Erythroblast (primary cell): ENCODE measurements at places on chromosomes 12 and 14.

DNA sequence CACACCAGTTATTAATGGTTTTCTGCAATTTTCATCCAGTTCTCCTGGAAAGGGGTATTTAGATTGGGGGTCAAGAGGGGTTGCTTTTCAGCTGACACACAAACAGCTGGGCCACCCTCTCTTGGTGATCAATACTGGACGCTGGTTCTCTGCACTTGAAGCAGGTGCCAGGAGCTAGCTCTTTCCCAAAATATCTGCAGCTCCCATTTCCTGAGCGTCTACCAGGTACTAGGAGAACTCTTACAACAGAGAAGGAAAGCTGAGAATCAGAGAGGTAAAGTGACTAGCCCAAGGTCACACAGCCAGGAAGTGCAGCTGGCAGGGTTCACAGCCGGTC is 1.2 kb downstream of the TESC start:
- DNase-seq, result no peak

DNA sequence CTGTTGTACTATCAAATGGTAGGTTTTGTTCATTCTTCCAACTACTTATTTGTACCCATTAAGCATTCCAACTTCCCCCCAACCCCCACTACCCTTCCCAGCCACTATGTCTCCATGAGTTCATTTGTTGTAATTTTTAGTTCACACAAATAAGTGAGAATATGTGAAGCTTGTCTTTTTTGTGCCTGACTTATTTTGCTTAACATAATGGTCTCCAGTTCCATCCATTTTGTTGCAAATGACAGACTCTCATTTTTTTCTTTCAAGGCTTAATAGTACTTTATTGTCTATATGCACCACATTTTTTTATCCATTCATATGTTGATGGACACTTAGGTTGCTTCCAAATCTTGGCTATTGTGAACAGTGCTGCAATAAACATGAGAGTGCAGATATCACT is 86.2 kb downstream of the ALG10B start:
- DNase-seq, result no peak

DNA sequence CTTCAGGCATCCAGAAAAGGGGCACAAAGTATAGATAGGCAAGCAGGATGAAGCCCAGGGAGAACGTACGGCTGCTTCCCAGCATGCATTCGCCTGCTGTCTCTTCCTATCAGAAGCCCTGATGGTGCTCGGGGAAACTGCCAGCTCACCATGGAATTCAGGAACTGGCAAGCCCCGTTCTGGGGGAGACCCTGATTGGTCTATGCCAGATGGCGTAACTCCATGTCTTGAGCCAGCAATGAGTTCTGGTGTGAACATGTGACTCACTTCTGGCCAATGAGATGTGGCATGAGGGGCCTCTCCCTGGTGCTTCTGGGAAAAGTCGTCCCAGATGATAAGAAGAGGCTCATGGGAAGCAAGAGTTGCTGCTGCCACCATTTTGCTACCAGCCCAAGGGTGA is 270.8 kb downstream of the BCL11B start:
- no peak for DNase-seq

- DNase-seq, result no peak
These were observed 266.4 kb upstream of the CAND1 start for GRCh38 chr12:67002720-67003119.

DNA sequence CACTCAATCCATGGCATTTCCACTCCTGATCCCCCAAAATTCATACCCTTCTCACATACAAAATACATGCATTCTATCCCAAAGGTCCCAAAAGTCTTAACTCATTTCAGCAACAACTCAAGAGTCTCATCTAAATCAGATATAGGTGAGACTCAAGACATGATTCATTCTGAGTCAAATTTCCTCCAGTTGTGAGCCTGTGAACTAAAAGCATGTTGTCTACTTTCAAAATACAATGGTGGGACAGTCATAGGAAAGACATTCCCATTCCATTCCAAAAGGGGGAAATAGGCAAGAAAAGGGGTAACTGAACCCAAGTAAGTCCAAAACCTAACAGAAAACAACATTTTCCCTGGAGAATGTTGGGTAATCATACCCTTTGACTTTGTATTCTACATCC is 103.3 kb downstream of the C12orf75 start:
- no peak for DNase-seq

- no peak for DNase-seq
These were observed 3.5 kb upstream of the RNASE4 start for GRCh38 chr14:20680843-20681347.

DNA sequence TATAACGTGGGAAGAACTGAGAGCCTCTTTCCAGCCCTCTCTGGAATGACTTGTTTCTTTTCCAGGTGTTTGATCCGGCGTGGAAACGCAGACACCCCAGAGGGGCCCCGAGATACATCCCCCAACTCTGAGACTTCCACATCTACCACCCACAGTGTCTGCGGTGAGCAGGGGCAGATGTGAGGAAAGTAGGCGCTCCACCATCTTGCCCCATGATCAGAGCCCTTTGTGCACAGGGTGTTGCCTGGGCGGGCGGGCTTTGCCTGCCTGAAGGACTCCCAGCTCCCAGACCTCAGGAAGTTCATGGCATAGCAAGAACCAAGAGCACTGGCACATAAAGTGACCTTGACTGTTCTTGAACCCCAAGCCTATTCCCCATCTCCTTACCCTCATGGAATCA is 2.8 kb downstream of the CARMIL3 start:
- DNase-seq, result no peak

- no peak for DNase-seq
These were observed 173.8 kb downstream of the NAV3 start for GRCh38 chr12:78004249-78005093.

DNA sequence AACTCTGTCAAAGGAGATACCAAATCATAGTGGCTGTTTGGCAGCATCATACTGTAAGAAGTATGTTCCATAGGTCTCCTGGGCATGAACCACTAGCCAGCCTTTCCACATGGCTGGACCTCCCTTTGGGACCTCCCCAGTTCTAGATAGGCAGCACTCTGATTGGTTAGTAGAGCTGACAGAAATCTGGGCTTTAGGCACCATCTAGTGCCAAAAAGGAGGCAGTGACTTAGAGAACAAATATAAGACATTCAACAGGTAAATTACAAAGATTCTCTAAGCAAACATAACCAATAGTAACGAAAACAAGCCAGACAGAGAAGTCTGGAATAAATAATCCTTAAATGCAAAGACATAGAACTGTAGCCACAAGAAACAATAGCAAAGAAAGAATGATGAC is 148.0 kb upstream of the PDE3A start:
- DNase-seq, result peak; percentile 1

DNA sequence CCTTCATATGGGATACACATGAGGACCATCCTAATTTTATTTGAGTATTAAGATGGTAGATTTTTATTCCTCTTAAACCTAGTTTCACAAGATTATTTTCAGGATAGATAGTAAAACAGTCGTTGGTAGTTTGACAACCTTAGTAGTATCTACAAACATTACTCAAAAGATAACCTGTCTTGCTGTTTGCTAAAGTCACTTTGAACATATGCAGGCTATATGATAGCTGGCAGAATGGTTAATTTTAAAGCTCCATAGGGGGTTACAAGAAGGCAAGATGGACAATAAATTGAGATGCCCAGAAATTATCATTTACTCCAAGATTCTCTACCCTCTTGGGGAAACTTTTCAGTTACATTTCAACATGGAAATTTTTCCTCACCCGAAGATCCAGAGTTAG is 525.7 kb downstream of the SOX5 start:
- no peak for DNase-seq

GRCh38 chr12:132476038-132476414 is 13.9 kb upstream of the FBRSL1 start:
- no peak for DNase-seq

- no peak for DNase-seq
These were observed 37.0 kb upstream of the OTX2 start for GRCh38 chr14:56846970-56847930.

- DNase-seq, result no peak
These were observed 282.4 kb downstream of the ZFP36L1 start for GRCh38 chr14:68510201-68511128.

- DNase-seq, result no peak
These were observed 24.0 kb downstream of the PRDM4 start for GRCh38 chr12:107736914-107737313.

GRCh38 chr12:68530965-68531364 is 79.7 kb upstream of the RAP1B start:
- DNase-seq, result no peak

GRCh38 chr12:34294671-34295365 is 272.5 kb downstream of the ALG10 start:
- DNase-seq, result no peak

DNA sequence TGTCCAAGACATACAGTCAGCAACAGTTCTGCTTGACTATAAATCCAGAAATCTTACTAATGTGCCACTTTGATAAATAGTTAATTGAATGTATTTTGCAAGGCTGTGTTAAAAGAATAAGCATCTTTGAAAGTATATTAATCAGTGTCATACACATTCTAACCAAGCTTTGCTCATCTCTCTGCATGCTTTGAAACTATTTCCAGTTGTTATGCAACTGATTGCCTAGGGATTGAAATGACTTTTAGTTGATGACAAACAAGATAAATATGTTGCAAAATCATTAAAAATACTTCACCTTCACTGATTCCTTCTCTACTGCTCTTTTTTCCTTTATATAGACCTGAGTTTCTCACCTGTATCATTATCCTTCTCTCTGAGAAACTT is 91.3 kb downstream of the AEBP2 start:
- DNase-seq, result no peak

- DNase-seq, result no peak
These were observed 3.6 kb downstream of the SPRING1 start for GRCh38 chr12:116734156-116734768.

DNA sequence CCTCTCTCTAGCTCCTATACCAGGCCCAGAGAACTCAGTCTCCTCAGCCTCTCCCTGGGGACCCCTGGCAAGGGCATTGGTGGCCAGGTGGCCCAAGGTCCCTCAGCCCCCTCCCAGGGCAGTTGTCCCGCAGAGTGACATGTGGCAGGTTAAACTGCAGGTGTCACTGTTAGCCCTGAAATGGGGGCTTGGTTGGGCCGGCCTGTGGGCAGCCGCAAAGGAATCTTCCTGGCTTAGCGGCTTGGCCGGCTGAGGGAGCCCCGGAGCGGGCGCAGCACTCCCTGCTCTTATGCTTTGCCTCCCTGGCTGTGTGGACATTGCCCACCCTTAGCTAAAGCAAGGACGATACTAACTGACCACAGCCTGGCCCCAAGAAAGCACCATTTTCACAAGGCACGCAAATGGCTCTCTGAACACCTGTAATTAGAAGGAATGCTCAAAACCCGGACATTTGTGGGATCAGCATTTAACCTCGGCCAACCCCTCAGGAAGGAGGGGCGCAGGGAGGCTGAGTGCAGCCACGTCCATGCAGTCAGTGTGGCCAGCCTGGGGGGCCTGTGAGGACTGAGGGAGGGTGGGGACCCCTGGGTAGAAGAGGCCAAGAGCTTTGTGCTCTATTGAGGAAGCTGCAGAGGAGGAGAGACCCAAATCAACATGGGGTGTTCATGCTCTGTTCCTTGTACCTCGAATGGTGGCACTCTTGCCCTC is 82.2 kb downstream of the PAPOLA start:
- peak; percentile 62 for DNase-seq

GRCh38 chr12:90899456-90900182 is 55.4 kb downstream of the CCER1 start:
- no peak for DNase-seq

GRCh38 chr14:102717276-102717675 is 60.0 kb upstream of the TRAF3 start:
- DNase-seq, result peak; percentile 82

DNA sequence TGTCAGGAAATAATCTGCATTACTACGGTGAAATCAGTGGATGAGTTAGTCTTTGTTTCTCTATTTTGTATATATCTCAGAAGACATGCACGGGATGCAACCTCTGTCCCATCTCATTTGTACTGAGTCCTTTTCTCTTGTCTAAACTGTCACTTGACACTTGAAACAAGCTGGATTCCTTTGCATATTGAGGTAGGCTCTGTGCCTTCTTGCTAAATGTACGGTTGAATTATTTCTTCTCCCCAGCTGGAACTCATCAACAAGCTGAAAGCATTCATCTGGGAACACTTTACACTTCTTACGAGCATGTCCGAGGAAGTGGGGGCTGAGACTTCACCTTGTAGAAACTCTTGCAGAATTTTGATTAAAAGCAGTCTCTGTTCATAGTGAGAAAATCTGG is 119.5 kb downstream of the VEZT start:
- DNase-seq, result no peak

DNA sequence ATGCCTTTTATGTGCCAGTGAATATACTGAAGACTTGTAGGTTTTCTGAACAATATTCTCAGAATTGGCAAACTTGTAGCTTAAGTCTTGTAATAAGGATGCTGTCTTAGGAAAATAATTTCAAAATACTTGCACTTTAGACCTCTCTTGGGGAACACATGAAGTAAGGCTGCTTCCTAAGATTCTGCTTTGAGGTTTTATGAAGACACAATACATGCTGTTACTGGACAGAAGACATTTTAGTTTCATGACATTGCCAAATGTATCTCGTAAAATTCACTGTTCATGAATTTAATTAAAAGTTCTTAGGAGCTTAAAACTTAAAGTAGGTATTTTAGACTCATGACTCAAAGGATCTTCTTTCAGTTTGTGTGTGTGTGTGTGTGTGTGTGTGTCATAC is 80.7 kb downstream of the RAD51B start:
- no peak for DNase-seq

DNA sequence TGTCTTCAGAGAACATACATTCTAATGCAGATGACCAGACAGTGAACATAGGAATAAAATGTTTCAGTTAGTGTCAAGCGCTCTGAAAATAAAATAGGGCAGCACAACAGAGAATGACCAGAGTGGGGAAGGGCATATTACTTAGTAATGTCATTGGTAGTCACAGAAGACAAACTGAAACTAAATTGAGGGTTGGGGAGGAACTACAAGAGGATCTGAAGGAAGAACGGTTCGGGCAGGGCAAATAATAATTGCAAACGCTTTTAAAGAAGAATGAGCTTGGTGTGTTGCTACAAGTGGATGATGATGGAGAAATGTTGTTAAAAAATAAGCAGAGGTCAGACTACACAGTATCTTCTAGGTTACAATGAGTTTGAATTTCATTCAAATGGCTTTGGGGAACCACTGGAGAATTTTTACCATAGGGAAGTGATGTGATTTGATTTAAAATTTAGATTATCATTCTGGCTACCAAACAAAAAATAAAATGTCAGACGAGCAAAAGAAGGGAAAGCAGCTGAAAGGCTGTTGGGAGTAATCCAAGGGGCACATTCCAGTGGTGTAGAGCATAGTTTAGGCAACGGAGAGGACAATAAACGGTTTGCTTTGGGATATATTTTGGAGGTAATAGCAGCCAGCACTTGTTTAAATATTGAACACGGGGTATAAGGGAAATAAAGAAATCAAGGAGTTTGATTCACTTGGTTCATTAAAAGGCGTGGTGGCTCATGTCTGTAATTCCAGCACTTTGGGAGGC is 56.3 kb upstream of the SLC6A13 start:
- DNase-seq, result no peak

- no peak for DNase-seq
These were observed 125.7 kb upstream of the DDHD1 start for GRCh38 chr14:53278602-53279506.

GRCh38 chr12:78210894-78211302 is 380.2 kb downstream of the NAV3 start:
- DNase-seq, result no peak
